ENCODE measurements at places on chromosomes 2 and 18.

DNA sequence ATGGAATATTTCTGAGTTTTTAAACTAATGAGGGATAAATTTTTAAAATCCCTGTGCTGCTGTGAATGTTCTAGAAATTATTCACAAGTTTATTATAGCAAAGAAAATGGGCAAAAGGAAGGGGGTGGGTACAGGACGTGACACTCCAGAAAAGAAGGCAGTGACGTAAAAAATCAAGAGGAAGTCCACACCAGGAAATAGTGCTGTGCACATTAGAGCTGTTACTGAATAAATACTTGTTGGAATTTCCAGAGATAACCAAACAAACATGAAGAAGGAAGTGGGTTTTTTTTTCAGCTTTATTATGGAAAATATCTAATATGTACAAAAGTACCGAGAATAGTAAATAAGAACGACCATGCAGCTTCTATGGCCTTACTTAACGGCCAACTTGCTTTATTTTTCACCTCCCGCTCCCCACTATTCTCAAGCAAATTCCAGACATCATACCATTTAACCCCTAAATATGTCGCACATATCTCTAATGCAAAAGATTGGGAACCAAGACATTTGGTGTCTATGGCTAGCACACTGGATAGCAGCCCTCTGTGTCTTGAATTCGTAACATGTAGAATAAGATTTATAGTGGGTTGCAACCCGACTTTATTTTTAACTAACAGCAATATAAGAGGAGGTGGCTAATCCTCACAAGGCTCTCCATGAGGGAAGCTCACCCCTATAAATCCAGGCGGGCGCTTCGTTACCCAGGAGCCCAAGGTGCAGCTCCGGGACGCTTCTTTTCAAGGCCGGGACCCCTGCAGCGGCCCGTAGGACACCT, 580 bp upstream of the NDUFV2 start:
- peak; percentile 87 for DNase-seq

DNA sequence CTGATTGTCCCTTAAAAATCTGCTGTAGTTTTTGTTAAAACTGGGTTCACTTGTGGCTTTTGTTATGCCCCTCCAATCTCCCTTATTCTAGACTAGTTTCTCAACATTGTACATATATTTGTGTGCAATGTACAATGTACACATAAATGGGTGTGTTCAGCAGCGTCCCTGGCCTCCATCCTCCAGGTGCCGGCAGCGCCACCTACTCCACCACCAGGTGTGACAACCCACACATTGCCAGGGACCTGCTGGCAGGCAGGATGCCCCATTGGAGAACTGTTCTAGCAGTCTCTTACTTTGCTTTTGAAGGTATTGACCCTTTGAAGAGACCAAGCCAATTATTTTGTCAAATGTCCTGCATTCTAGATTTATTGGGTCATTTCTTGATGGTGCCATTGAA, 75.4 kb downstream of the SH3RF3 start:
- DNase-seq, result no peak

GRCh38 chr2:1782514-1782913, 38.2 kb upstream of the PXDN start:
- no peak for DNase-seq

- peak; percentile 18 for DNase-seq
These were observed 50.4 kb upstream of the CNGA3 start for GRCh38 chr2:98295721-98296414.

- DNase-seq, result no peak
These were observed 110.2 kb downstream of the CTAGE1 start for GRCh38 chr18:22307528-22307927.

DNA sequence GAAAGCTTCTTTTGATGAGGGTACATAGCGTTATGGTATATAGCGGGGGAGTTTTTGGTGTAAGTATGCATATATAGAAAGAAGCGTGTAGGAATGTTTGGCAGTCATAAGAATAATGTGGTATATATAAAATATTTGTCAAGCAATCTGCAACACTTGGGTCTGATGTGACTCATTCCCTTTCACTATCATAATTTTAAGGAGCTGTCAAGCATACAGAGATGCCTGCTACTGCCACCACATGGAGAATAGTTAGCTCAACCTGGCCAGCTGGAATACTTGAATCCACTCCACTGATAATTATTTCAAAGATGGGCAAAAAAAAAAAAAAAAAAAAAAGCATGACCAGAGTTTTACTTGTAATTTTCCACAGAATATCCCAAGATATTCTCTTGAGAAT, 559.8 kb upstream of the REG3G start:
- no peak for DNase-seq

- DNase-seq, result no peak
These were observed 35.5 kb downstream of the RTP5 start for GRCh38 chr2:241904791-241905710.

- no peak for DNase-seq
These were observed 19.2 kb downstream of the SMARCAL1 start for GRCh38 chr2:216431531-216431856.

- no peak for DNase-seq
These were observed 164.2 kb upstream of the KLHL14 start for GRCh38 chr18:32937066-32937465.

- DNase-seq, result no peak
These were observed 112.6 kb downstream of the EHBP1 start for GRCh38 chr2:62817995-62818713.

GRCh38 chr18:20971886-20972267, 139.7 kb downstream of the ROCK1 start:
- no peak for DNase-seq

- no peak for DNase-seq
These were observed 4.3 kb upstream of the GALNT1 start for GRCh38 chr18:35577045-35577848.

- DNase-seq, result peak; percentile 11
These were observed 11.0 kb downstream of the CRIM1 start for GRCh38 chr2:36366491-36367120.

- no peak for DNase-seq
These were observed 28.6 kb downstream of the SIGLEC15 start for GRCh38 chr18:45854036-45854586.

DNA sequence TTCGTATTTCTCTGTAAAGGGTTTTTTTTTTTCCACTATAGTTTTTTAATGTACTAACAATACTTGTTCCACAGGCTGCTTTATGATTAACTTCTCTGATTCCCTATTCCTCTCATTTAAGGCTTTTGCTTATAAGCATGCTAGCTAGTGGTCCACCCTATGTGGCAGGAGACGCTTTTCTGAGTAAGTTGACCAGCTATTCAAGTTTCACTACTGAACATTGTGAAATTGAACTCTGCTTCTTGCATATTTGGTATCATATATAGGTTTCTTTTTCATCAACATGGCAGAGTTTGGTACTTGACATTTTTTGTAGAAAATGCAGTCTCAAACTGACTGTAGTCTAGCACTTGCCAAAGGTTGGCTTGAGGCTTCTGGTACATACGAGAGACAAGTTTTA, 74.2 kb downstream of the OTX1 start:
- no peak for DNase-seq

DNA sequence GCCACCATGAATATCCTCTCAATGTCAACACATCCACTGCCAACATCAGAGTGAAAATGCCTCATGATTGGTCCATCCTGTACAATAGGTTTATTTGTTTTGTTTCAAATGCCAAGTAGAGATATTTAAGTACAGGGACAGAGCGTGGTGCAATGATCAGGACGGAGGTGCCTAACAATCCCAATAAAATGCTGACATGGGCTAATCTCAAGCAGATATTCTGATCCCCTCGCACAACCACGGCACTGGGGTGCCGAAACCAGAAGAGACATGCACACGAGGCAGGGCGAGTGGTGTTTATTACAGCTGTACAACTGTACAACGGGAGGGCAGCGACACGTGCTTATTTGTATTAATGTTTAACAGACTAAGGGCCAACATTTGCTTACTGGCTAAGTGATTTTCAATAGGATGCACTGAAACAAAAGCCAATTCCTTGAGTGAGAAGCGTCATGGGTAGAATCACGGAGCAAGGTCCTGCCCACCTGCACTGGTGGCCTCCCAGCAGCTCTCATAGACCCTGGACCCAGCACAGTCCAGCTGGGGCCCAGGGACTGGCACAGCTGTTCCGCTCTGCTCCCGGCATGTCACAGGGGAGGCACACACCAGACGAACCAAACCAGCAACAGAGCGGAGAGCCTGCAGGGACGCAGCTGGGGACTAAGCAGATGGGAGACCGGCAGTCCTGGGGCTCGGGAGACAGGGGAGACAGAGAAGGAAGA, 101.4 kb downstream of the HDAC4 start:
- no peak for DNase-seq

DNA sequence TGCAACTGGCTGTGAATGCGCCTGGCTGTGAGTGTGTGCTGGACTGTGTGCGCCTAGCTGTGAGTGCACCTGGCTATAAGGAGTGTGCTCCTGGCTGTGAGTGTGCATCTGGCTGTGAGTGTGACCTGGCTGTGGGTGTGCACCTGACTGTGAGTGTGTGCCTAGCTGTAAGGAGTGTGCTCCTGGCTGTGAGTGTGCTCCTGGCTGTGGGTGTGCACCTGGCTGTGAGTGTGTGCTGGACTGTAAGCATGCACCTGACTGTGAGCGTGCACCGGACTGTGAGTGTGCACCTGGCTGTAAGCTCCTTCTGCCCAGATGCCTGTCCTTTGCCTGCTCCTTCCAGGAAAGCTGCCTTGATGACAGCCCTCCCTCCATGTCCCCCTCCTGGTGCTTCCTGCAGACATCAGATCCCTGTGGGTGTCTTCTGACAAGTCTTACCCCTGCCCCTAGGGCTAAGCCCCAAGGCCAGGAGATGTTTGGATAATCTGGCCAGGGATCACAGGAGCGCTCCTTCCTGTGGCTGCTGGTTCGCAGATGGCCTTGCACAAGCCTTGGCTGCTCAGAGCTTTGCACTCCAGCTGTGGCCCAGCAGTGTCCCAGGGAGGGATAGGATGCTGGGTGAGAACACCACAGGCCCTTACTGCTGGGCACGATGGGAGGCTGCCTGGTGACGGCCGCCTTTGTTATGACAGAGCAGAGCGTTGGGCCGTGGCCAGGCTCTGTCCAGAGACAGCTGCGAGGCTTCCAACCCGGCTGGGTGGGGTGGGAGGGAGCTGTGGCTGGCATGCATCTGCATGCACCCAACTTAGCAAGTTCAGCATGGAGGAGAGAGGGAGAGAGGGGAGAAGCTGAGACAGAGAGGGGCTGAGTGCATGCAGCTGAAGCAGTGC, 89.9 kb downstream of the GLI2 start:
- peak; percentile 26 for DNase-seq

DNA sequence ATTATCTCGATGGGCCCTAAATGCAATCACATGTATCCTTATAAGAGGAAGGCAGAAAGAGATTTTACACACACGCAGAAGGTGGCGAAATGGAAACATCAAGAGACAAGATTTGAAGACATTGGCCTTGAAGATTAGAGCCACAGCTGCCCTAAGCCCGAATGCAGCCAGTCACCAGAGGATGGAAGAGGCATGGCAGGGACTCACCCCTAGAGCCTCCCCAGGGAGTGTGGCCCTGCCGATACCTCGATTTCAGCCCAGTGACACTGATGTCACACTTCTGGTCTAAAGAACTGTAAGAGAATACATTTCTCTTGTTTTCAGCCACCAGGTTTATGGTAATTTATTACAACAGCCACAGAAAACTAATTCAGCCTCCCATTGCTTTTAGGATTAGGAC, 17.4 kb downstream of the TTC39C start:
- no peak for DNase-seq

GRCh38 chr2:8478471-8478793, 203.4 kb upstream of the ID2 start:
- peak; percentile 75 for DNase-seq

DNA sequence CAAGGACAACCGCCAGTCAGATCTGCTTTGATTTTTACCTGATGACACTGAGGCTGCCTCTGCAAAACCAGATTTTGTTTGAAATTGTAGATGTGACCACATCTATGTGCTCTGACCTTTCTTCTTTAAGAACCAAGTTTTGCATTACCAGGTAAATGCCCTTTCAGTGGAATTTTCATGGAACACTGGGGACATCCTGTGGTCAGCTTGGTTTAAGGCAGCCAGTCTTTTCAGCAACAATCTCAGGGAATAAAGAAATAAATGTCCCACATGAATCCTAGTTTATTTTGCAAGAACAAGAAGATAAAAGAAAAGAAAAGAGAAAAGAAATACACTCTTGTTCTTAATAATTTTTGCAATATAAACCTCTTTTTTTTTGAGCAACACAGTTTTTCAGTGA, 90.6 kb downstream of the POU3F3 start:
- DNase-seq, result peak; percentile 54

GRCh38 chr2:143504397-143504796, 375.2 kb downstream of the ARHGAP15 start:
- DNase-seq, result no peak

DNA sequence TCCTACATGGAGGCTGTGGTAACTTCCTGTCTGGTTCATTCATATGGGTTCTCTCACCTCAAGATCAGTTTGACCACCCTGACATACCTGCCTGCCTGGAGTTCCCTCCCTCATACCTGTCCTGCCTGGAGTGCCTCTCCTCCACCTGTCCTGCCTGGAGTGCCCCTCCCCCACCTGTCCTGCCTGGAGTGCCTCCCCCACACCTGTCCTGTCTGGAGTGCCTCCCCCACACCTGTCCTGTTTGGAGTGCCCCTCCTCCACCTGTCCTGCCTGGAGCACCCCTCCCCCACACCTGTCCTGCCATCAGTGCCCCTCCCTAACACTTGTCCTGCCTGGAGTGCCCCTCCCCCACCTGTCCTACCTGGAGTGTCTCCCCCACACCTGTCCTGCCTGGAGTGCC, 461.9 kb downstream of the PTPRM start:
- DNase-seq, result peak; percentile 74

- DNase-seq, result no peak
These were observed 610.0 kb upstream of the RAB6C start for GRCh38 chr2:129369437-129369836.

GRCh38 chr2:198213253-198213652, 408.9 kb downstream of the PLCL1 start:
- no peak for DNase-seq

DNA sequence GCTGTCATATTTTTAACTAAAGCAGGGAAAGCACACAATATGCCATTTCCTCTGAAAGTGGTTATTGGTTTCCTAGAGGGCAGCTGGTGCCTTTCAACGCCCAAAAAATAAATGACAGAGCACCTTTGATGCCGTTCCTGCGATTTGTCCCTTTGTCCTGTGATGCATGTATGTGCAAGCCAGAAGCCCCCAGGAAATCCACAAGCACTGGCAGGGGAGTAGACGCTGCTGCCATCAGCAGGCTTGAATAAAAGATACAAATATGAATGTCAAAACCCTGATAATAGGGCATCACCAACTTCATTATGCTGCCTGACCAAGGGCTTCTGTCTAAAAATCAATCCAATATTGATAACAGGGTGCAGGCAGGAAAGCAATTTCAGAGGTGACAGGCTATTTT, 246.1 kb downstream of the FBXO15 start:
- DNase-seq, result no peak

- DNase-seq, result no peak
These were observed 14.3 kb downstream of the GPR17 start for GRCh38 chr2:127660291-127660578.

GRCh38 chr18:47930931-47931717, 665 bp upstream of the SMAD2 start:
- DNase-seq, result peak; percentile 89

Data from trophoblast cell (in vitro differentiated cells and primary cell).